Activated CD4-positive, alpha-beta T cell treated with anti-CD3 and anti-CD28 coated beads, Interleukin-2, amount 10 ng/mL, durations not matched to agents 7 days and 5 days (primary cell): ENCODE measurements at places on chromosomes 1 and 21.

DNA sequence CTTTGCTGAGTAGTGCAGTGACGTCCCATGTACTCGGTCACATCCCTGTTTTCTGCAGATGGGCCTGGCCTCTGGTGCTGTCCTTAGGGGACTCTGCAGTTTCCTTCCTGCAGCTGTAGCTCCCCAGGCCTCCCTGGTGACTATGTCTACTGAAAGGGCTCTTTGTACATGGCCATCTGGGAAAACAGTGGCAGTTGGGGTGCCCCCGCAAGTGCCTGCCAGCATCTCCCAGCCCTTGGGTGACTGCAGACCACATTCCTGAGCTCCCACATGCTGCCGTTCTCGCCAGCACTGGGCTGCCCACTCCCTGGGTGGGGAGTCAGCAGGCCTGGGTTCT, 37.5 kb upstream of the KCNA10 start:
- DNase-seq: no peak

GRCh38 chr21:42447732-42448131, 44.0 kb downstream of the UBASH3A start:
- no peak for DNase-seq

DNA sequence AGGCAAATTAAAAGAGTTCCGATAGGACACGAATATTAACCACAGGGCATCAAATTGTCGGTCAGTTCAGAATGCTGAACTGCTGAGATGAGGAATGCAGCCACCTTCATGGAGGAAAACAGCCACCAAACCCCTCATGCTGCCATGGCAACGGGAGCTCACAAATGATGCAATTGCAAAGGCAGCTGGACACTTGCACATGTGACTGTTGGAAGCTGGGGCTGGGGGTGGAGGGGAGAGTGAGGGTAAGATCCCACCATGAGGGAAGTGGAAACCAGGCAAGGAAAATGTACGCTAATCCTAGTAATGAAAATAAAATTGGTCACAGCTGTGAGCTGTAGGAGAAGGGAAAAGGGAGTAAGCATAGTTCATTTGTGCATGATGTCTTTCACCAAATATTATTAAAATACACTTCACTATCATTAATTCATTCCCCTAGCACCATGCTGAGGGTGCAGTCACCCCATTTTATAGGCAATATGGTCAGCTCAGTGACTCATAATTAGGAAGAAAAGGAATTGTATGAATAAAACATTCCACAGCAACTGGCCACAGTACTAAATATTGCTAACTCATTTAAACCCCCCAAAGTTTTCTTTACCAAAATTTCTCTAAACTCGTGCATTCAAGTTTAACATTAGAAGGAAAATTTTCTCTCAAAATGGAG, 15.3 kb downstream of the BECN2 start:
- no peak for DNase-seq

DNA sequence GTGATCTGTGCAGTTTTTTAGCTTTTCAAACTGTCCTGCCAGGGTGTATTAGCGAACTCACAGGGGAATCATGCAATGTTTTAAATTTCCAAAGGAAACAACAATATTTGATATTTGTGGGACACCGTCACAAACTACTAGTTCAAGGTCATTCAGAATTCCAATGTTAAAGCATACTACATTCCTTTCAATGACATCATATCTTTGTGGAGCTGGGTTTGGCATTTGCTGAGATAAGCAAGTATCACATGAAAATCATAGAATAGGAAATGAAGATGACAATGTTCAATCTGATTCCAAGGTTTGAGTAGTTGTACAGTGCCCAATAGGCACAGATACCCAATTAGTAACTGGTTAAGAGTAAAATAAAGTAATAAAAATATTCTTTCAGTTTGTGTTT, 35.6 kb downstream of the NUF2 start:
- DNase-seq: no peak

DNA sequence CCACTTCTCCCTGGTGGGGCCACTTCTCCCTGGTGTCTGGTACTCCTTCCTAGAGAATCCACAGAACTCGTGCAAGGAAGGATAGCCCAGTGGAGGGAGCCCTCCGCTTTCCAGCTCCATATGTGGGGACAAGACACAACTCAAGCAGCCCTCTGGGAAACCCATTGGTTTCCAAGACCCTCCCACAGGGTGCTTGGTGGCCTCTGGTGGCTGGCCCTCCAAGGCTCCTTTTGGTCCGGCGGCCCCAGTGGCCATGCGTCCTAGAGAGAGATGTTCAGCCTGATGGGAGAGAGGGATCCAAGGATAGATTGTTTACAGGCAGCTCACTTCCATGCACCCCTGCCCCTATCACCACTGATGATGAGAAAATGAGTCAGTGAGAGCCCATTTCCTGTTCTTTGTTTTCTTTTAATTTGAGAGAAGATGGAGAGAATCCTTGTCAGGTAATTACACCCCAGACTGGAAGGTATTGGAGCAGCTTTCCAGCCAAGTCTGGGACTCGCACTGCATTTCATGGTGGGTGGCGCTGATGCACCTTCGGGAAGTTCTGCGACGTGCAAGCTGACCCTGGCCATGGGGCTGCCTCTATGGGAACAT, 486.2 kb upstream of the VAMP3 start:
- no peak for DNase-seq

DNA sequence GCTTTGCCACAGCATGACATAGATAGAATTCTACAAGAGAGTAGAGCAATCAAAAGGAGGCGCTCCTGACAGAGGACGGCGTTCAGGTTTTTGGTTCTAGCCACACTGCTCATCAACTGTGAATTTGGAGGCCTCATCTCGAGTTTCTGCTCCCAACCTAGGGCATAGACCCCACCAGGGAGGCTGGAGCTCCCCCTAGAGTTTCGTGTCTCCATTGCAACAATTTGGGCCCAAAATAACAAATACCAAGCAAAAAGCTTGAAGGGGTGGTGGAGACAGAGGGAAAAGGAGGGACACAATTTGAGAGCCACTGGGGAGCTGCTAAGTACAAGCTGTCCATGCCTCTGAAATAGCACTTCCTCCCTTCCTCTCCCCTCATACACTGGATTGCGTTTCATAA, 297.0 kb downstream of the GPATCH2 start:
- no peak for DNase-seq

DNA sequence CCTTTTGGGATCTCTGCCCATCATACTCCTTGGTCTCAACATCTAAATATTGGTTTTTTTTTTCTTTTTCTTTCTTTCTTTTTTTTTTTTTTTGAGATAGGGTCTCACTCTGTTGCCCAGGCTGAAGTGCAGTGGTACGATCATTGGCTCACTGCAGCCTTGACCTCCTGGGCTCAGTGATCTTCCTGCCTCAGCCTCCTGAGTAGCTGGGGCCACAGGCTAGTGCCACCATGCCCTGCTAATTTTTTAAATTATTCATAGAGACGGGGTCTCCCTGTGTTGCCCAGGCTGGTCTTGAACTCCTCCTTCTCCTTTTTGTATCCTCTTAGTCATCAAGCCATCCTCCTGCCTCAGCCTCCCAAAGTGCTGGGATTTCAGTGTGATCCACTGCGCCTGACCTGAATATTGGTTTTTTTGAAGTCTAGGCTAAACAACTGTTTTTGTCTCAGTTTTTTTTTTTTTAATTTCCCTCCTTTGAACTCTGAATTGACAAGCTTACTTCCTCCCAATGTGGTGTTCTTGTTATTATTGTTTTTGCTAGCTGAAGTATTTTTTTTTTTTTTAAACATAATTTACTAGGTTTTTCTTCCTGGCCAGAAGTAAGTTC, 30.9 kb downstream of the MAPKAPK2 start:
- no peak for DNase-seq

DNA sequence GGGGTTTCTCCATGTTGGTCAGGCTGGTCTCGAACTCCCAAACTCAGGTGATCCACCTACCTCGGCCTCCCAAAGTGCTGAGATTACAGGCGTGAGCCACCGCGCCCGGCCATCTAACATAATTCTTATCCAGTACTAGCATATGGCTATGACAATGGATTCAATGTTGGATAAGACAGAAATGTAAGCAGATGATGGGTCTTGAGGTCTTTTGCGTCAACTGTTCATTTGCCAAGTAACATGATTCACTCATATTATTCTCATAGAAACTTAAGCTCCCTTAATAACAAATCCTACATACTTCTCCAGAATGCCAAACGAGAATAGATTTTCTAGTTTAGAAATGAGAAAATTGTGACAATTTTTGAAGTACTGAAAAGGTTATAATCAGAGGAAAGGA, 170.3 kb downstream of the RGS7 start:
- no peak for DNase-seq

DNA sequence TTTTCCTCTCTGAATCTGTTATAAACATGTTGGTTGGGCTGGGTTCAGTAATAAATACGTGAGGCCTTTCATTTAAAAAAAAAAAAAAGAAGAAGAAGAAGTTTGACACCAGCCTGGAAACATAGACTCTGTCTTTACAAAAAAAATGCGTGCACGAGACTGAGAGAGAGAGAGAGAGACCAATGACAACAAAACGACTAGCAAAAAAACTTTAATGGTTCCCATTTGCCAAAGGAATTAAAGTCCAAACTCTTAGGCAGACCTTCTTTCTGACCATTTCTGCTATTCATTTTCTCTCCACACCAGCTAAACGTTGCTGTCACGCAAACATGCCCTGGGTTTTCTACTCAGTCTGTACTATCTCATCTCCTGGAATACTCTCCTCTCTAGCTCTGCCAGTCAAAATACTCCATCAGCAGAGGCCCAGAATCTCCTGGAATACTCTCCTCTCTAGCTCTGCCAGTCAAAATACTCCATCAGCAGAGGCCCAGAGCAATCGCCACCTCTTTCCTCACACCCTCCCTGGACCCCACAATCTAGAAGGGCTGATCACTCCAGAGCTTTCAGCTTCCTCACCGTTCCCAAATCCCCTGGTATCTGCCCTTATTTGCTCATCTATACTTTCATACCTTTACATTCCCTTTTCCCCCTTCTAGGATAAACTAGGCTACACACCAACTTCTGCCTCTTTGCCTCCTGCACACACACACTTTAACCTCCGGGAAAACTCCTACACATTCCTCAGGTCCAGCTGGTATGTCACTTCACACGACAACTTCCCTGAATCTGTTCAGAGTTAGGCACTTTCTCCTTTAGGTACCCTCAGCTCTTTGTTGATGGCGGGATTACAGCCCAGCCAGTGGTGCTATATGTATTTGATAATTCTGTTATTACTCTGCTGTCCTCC, 100.0 kb downstream of the CDC7 start:
- no peak for DNase-seq

DNA sequence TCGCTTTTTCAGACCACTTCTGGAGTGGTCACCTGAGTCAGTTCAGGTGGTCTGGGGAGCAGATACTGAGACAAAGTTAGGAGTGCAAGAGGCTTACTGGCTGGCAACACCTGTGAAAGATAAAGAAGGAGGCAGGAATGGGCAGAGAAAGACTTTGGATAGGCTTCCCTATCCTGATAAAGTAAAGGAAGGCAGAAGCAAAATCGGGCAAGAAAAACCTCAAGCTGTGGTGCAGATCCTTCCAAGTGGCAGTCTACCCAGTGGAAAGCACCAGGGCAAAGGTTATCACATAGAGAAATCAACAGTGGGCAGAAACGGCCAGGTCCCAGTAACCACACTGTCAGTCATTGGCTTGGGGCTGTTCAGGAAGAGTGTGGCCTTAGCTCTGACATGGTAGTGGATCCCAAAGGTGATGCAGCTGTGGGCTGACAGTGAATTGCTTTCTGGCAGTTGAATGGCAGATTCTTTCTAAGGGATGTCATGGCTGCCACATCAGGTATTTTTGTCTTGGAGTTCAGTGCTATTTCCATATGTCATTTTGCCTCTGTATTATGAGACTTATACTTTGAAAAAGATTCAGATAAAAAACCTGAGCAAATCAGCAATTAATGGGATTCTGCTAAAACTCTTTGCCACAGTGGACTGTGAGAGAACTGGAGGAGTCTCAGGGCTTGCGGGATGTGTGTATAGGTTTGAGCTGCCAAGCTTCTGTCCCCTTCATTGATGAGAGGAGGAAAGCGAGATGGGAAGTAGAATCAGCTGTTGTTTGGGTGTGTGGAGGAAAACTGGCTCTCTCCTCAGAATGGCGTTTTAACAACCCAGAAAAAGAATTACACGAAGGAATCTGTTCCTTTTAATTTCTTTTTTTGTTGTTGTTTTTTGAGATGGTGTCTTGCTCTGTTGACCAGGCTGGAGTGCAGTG, 8.1 kb upstream of the CGN start:
- DNase-seq: no peak

GRCh38 chr21:29431680-29432079, 133.0 kb downstream of the BACH1 start:
- DNase-seq: no peak

- no peak for DNase-seq
Measured at GRCh38 chr1:201675143-201675542, 136.2 kb downstream of the NAV1 start.

- DNase-seq: no peak
Measured at GRCh38 chr1:7424352-7424890, 346.7 kb upstream of the VAMP3 start.

GRCh38 chr1:67700220-67700619, 15.2 kb downstream of the GADD45A start:
- DNase-seq: no peak

DNA sequence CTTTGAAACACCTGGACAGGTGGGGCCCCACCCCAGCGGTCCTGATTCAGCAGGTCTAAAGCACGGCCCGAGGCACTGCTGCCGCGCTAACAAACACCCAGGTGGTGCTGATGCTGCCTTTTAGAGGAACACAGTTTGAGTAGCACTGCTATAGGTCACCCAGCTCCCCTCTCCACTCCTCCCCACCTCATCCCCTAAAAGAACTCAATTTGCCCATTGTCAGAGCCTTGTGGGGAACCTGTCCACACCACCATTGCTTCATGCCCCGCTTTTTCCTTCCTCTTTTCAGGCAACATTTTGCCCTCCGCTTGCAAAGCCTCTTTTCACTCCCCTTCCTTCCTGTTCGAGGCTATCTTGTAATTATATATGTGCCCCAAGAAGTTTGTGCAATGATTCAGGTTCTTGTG, 26.2 kb upstream of the PADI4 start:
- no peak for DNase-seq

DNA sequence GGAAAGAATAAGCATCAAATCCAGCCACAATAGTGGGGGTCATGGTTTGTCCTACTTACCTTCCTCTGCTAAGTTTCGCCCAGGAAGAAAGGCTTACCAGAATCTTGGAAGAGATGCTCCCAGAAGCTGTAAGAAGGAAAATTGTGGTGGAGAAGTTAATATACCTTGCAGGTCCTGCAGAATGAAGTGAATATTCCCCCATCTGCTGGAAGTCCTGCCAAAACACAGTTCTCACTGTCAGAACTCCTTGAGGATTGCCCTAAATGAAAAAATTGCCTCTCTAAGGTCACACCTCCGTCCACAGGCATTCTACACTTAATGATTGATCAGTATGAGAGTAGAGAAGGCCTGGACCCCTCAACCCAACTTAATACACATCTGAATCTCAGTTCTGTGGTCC, 78.4 kb upstream of the RGS21 start:
- DNase-seq: no peak

- DNase-seq: no peak
Measured at GRCh38 chr21:26943921-26944320, 23.0 kb downstream of the ADAMTS5 start.

- no peak for DNase-seq
Measured at GRCh38 chr21:32096411-32096810, 182.4 kb downstream of the MIS18A start.

GRCh38 chr21:14273736-14274538, 58.0 kb downstream of the RBM11 start:
- DNase-seq: no peak

GRCh38 chr1:198123133-198123532, 33.7 kb upstream of the NEK7 start:
- no peak for DNase-seq
